ENCODE measurements at places on chromosomes 13 and 19.

GRCh38 chr13:76285463-76285862 is 600.7 kb downstream of the KCTD12 start:
- DNase-seq, result no peak

- no peak for DNase-seq
Measured at GRCh38 chr19:14051980-14052379, 9.9 kb downstream of the PALM3 start.

DNA sequence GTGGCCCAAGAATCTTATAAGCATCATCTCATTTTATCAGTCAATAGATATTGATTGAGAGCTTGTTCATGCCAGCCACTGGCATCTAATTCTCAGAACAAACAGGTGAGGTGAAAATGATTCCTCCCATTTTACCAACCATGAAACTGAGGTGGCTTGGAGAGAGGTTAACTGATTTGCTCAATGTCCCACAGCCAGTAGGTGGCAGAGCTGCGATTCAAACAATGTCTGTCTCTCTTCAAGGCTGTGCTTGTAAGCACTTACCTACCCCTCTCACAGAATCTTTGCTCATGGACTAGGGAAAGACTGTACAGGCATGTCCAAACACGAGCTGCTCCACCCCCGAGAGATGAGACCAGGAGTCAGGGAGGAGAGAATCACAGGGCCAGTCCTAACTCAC is 21.5 kb upstream of the GSX1 start:
- DNase-seq, result no peak

DNA sequence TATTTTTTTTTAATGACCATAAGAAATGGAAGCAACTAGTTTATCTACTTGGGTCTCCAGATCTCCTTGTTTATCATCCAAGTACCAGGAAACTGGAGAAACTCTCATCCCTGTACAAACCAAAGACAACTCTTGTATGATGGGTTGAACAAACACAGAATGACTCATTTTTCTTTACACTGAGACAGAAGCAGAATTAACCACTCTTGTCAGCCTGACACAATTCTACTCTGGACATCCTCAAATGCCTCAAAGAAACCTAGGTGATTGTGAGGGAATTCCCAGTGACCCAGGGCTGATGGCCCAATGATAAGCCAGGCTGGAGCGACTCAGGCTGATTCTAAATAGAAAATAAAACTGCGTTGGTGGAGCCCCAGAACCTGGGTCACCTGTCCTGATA is 151.5 kb downstream of the ZNF737 start:
- DNase-seq, result no peak

GRCh38 chr19:44712864-44713515 is 14.0 kb downstream of the CEACAM16 start:
- DNase-seq, result no peak

DNA sequence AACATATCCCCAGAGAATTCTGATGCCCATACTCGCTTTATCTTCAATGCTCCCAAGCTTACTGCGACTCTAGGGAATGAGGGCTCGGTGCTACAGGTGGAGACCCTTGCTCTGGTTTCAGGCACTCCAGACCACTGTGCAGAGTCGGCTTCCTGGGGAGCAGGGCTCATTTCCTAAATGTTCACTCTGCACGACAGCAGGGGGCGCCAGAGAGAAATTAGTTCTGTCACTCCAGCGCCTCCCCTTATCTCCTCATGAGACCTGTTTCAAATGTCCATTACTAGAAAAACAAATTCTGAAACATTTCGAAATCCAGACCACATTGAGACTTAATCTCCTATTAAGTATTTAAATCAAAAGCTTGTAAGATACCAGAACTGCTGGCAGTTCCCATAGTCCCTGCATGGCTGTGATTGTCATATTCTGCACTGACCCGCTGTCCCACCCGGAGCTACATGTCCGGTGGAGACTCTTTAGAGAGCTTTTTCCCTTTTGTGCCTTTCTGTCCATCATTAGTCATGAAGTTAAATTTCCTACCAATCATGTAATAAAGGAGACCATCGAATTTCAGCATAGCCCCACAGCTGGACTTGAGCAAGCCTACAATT is 22.4 kb downstream of the EPSTI1 start:
- DNase-seq, result peak; percentile 63

- no peak for DNase-seq
Measured at GRCh38 chr13:62119739-62120700, 704.4 kb upstream of the PCDH20 start.

DNA sequence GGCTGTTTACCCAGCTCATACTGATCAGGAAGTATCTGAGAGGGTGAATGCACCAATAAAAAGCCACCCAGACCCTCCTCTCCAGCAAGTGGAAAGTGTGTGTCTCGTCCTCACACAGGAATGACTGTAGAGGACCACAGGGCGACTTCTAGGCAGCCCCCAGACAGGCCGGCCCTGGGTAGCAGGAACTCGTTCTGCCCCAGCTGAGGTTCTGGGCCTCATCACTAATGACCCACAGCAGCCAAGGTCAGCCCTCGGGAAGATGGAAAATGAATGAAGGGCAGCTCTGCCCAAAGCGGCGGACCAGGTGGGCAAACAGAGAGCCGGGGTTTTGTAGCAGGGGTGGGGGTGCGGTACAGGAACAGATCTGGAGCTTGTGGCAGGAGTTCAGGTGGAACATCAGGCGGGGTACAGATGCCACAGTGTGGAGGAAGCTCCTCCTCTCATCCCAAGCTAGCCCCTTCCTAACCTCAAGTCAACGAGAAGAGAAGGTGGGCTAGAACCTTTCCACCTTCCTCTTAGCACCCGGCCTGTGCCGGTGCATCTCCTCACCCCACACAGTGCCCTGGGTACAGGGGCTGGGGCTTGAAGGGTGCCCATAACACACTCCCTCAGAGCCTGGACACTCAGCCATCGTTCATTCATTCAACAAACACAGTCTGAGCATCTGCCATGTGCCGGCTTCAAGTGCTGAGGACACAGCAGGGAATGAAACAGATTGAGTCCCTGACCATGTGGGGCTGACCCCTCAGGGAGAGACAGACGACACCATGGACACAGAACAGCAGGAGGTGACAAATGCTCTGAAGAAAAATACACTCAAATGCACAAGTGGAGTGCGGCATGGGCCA is 36.2 kb downstream of the RFX2 start:
- DNase-seq, result no peak

GRCh38 chr19:17441241-17442021 is 7.0 kb downstream of the TMEM221 start:
- DNase-seq, result no peak

DNA sequence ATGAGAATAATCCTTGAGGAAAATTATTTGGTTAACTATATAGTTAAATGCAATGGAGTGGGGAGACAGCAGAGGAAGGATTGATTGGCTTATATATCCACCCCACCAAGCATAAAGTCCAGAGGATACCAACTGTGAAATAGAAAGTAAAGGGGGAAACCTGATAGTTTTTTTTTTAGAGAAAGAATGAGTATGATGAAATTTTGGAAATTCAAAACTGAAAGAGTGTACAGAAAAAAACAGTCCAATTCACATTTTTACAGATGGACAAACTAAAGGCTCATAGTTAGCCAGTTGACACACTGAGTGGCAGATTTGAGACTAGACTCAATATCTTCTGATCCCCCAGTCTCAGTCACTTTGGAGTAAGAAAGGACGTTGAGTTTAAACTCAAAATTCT is 51.1 kb downstream of the FNDC3A start:
- DNase-seq, result no peak

- DNase-seq, result no peak
Measured at GRCh38 chr13:80436571-80437169, 95.7 kb upstream of the SPRY2 start.

DNA sequence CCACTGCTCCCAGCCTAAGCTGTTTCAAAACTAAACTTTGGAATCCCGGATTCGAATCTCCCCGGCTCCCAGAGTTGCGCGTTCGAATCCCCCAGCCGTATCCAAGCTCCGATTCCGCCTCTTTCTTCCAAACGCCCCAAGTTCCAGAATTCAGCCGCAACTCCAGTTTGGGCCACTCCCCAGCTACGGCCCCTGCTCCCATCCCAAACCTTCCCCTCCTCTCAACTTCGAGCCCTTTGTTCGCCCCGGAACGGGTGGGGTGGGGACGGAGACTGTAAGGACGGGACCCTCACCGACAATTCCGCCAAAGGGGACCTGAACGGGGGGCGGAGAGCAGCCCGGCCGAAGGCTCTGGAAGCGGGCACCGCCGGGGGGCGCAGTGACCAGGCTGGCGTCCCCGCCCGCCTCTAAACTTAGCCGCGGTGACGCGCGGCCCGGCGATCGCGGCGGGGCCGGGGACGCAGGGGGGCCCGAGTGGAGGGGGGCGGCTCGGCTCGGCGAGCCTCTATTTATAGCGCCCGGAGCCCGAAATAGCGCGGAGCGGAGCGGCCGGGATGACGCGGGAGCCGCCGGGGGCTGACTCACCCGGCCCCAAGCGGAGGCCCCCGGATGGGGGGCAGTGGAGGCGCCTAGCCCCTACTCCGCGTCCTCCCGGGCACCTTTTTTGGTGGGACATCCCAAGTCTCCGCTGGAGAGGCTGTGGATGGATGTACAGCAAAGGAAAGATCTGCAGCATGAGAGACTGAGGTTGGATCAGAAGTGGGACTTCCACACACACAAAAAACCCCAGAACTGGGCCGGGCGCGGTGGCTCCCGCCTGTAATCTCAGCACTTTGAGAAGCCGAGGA is 4.9 kb upstream of the ERCC1 start:
- no peak for DNase-seq

DNA sequence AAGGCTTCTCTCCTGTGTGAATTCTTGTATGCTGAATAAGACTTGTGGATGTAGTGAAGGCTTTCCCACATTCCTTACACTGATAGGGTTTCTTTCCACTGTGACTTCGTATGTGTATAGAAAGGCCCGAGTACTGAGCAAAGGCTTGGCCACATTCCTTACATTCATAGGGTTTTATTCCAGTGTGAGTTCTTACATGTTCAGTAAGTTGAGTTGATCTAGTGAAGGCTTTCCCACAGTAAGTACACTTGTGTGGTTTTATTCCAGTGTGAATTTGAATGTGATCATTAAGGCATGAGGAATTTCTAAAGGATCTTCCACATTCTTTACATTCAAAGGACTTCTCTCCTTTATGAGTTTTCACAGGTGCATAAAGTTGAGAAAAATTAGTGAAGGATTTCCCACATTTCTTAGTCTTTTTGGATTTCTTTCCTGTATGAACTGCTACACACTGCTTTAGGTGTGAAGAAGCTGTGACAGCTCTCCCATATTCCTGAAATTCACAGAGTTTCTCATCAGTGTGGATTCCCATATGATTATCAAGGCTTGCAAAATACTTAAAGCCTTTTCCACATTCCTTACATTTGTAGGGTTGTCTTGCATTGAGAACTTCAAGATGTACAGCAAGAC is 10.4 kb downstream of the ZNF561 start:
- DNase-seq, result no peak

DNA sequence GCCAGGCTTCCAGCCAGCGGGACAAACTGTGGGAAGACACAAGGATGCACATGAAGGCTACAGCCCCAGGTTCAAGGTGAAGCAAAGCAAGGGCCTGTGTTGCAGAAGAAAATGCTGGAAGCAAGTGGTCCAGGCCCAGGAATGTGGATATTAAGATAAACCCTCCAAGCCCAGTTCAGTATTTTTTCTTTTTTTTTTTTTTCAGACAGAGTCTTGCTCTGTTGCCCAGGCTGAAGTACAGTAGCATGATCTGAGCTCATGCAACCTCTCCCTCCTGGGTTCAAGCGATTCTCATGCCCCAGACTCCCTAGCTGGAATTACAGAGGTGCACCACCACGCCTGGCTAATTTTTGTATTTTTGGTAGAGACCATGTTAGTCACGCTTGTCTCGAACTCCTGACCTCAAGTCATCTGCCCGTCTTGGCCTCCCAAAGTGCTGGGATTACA is 4.4 kb downstream of the PRDX2 start:
- DNase-seq, result no peak

DNA sequence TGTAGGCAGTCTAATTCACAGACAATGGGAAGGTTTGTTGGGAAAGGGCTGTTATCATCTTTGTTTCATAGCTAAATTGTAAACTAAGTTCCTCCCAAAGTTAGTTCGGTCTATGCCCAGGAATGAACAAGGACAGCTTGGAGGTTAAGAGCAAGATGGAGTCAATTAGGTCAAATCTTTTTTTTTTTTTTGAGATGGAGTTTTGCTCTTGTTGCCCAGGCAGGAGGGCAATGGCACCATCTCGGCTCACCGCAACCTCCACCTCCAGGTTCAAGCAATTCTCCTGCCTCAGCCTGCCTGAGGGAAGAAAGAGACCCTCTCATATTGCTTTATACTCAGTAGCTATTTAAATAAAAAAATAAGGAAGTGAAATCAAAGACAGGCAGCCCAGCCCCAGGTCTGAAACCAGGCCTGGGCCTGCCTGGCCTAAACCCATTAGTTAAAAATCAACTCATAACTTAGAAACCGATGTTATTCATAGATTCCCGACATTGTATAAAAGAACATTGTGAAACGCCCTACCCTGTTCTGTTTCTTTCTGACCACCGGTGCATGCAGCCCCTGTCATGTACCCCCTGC is 297.4 kb upstream of the SGCG start:
- DNase-seq, result no peak

GRCh38 chr13:113040597-113041292 is 64.8 kb upstream of the F7 start:
- no peak for DNase-seq

DNA sequence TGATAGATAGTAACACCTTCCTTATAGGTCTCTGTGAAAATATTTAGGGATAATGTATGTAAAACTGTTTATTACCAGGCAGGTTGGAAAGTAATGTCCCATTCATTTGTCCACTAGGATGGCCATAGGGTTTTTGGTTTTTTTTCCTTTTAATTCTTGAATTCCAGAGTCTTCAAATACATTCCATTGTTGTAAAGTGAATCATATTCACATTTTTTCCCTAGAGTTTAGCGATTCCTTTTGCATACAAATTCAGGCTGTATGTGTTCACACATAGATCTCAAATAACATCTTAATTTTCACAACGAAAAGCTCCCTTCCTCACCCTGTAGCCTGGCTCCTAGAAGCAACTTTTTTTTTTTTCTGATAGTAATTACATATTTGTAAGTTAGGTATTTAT is 1.8 kb upstream of the ZNF557 start:
- DNase-seq, result no peak

GRCh38 chr13:51479199-51479523 is 26.3 kb upstream of the INTS6 start:
- no peak for DNase-seq

DNA sequence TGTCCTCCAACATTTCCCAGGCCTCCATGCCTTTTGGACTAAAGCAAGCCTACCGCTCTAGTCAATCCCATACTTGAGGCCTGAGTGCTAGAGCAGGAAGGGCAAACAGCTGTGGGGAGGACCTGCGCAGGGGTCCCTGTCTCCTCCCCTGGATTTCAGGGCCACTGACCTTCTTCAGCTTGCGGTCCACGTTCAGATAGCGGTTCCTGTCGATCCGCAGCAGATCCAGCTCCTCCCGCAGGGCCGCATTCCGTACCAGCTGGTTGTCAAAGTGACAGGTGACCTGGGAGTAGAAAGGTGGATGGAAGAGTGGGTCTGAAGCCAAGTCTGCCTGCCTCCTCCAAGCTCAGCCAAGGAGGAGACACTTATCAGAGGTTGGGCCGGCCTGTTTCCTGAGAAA is 14.0 kb upstream of the EMP3 start:
- DNase-seq, result no peak

DNA sequence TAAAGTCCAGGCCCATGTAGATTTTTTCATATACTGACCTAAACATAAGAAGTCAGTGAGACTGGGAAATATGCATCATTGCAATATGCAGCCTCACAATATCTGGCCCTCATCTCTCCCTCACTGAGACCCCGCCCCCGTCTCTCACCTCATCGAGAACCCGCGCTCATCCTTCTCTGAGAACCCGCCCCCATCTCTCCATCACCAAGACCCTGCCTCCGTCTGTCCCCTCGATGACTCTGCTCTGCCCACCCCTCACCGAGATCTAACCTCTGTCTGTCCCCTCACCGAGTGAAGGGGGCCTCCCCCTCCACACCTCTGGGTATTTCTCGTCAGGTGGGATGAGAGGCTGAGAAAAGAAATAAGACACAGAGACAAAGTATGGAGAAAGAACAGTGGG is 20.5 kb upstream of the ZNF846 start:
- DNase-seq, result no peak
